ENCODE measurements at places on chromosomes 5 and 9.

DNA sequence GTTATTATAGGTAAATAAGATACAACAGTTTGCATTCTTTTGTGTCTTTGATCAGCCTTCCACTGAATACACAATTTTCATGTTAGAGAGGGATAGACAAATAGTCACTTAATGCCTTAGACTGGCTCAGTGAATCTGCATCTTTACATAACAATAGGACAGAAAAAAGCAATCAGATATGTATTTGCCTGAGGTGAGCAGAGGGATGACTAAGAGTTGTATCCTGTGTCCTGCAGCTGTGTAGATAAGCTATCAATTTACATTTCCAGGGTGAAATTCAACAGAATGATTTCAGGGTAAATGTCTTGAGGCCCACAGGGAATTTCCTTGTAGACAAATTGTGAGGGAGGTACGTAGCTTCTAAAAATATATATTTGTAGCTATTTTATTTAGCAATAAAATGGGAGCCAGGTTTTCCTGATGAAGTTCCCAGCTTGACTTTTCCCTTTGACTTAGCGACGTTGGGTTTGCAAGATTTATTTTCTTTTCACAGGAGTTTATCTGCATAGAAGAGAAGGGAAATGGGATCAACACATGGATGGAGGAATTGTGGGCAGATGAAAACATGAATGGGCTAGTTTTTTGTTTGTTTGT, 586.1 kb upstream of the CDH6 start:
- DNase-seq = no peak

DNA sequence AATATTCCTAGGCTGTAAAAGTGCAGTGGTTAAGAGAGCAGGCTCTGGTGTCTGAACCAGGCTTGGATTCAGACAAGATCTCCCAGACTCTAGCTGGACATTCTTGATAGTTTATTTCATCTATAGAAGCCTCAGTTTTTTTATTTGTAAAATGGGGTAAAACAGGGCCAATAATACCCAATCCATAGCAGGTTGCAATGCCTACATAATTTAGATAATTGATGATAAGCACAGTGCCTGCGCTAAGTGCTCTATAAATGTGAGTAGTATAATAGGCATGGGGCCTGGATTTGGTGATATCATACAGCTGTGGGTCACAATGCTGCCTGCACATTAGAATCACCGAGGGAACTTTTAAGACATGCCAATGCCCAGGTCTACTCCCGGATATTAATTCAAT, 603.5 kb downstream of the ISL1 start:
- DNase-seq = no peak

- DNase-seq = no peak
These were observed 151.4 kb upstream of the DAP start for GRCh38 chr5:10912435-10912834.

GRCh38 chr5:173872957-173873305, 15.2 kb upstream of the CPEB4 start:
- no peak for DNase-seq

- DNase-seq = no peak
These were observed 7.5 kb upstream of the GPX3 start for GRCh38 chr5:151012862-151013261.

GRCh38 chr5:145689235-145689634, 145.9 kb downstream of the PRELID2 start:
- DNase-seq = no peak

DNA sequence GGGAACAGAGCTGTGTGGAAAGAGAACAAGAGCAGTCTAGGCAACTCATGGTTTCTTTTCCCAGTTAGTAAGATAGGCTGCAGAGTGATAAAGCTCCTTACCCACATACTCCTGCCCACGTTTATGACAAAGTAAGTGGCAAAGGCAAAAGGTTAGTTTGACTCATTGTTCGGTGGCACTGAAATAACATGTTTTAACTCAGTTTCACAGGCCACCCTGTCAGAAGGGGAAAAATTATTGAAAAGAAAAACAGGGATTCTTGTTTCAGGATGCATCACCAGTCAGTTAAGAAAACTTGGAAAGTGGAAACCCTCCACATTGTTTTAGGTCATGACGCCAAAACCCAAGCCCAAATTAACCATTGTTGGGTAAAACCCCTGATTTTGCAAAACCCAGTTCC, 22.3 kb upstream of the DAB2 start:
- DNase-seq = no peak

- DNase-seq = no peak
These were observed 179.8 kb upstream of the ARRDC3 start for GRCh38 chr5:91562922-91563321.

DNA sequence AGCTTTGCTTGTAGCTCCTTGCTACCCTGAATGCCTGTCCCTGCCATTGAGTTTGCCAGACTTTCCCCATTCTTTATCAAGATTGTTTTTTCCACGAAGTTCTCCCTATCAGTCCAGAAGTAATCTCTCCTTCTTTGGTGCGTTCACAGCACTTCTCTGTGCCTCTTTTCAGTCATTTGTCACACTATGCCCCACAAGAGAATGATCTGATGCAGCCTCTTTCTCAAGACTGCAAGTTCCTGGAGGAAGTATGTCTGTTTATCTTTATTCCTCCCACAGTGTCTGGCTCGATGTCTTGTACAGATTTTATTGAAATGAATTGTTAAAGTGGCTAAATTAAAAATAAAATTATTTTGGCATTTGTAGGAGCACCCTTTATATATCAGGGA, 99.3 kb downstream of the CCDC192 start:
- no peak for DNase-seq

DNA sequence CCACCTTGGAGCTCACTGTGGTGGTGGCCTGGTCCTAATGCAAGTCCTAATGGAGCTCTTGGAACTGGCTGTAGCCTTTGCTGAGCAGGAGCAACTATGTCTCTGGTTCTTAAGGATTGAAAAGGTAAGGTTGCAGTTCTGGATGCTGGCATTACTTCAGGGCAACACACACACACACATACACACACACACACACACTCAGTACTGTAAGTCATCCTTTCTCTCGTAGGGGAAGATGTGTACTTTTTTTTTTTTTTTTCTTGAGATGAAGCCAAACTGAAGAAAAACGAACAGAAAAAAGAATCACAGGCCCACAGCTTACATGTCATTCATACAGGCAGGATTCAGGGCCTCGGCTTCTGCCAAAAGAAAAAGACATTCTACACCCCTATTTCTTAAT, 81.1 kb upstream of the RPS23 start:
- DNase-seq = no peak

GRCh38 chr5:113233606-113234005, 201.2 kb downstream of the TSSK1B start:
- no peak for DNase-seq

GRCh38 chr5:68740226-68740910, 353.4 kb upstream of the SLC30A5 start:
- DNase-seq = no peak

- no peak for DNase-seq
These were observed 34.7 kb downstream of the WHRN start for GRCh38 chr9:114470581-114470980.

- DNase-seq = peak; percentile 84
These were observed 4.0 kb upstream of the TRAF2 start for GRCh38 chr9:136882109-136882946.

DNA sequence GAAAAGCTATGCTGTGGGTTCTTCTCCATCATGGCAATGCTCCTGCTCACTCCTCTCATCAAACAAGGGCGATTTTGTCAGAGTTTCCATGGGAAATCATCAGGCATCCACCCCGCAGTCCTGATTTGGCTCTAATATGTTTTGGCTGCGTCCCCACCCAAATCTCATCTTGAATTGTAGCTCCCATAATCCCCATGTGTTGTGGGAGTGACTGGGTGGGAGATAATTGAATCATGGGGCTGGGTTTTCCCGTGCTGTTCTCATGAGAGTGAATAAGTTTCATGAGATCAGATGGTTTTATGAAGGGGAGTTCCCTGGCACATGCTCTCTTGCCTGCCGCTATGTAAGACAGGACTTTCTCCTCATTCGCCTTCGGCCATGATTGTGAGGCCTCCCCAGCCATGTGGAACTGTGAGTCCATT, 163.8 kb downstream of the GADD45G start:
- no peak for DNase-seq

DNA sequence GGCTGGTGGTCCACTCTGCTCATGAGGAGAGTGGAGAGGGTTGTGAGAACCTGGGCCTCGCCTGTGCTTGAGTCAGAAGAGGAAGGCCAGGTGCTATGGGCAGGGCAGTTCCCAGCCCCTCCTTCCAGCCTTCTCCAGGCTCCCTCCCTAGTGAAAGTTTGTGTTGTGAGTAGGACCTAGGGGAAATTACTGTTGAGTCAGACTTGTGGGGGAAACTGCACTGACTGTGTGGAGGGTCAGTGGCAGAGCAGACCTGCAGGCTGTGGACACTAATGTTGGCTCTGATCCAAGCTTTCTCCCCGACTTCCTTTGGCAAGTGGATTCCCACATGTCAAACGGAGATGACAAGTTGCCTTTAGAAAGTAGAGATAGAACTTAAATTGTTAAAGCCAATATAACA, 102.6 kb downstream of the ARHGAP26 start:
- DNase-seq = no peak

DNA sequence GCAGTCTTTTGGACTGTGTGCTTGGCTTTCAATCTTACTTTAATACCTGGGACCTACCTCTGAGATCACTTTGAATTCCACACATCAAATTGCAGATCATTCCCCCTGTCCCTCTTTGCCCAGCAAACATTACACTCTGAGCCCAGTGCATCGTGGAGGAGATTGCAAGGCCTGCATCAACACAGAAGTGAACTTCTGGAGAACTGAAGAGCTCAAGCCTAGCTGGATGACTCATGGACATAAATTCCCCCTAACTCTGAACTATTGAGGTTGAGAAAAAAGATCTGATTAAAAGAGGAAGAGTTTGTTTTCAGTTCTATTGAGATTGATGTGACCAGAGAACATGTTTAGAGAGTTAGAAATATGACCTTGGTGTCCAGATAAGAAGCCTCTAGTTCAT, 316.0 kb upstream of the DMAC1 start:
- DNase-seq = no peak

DNA sequence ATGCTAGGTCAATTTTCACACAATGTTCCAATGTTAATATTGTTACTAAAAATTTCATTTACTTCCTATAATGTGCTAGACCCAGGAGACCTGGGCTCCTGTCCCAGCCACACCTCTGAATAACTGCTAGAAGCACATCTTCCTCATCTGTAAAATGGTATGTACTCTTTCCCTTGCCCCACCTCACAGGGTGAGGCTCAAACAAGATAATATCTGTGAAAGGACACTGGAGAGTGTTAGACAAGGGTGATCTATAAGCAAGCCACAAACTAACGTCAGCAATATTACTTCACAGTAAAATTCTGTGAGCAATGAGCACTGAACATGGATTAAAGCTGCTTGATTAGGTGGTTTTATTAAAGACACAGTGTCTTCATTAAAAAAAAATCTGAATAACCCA, 186.4 kb downstream of the EPB41L4A start:
- no peak for DNase-seq

- DNase-seq = no peak
These were observed 8.0 kb downstream of the LRRC26 start for GRCh38 chr9:137161558-137162486.

- no peak for DNase-seq
These were observed 70.2 kb upstream of the AGXT2 start for GRCh38 chr5:35117967-35118366.

GRCh38 chr5:159935946-159936345, 19.7 kb downstream of the ADRA1B start:
- no peak for DNase-seq

DNA sequence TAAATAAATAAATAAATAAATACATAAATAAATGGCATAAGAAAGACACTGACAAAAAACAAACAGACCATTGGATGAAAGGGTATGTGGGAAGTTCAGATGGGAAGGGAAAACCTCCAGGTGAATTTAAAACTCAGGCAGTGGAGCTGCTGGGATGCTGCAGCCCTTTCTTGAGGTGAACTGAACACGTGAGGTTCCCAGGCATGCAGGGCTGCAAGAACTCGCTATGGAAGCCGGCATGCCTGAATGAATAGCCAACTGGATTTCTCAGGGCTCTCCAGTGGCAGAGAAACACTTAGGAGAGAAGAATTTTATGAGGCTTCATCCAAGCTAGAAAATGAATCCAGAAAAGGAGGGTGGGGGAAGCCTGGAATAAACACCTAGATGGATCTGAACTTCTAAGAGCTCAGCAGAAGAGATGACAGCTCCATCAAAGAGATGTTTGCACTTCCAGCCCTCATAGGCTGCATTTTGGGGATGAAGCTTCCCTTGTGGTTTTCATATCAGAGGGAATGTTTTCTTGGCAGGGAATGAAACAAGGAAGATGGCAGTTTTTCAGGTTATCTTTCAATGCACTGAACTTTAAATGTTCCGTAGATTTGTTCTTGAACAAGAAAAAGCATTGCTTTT, 224.2 kb upstream of the DAP start:
- DNase-seq = no peak

- DNase-seq = no peak
These were observed 58.3 kb downstream of the JAK2 start for GRCh38 chr9:5043381-5043780.

- DNase-seq = no peak
These were observed 305.1 kb downstream of the PSAT1 start for GRCh38 chr9:78601957-78602565.

DNA sequence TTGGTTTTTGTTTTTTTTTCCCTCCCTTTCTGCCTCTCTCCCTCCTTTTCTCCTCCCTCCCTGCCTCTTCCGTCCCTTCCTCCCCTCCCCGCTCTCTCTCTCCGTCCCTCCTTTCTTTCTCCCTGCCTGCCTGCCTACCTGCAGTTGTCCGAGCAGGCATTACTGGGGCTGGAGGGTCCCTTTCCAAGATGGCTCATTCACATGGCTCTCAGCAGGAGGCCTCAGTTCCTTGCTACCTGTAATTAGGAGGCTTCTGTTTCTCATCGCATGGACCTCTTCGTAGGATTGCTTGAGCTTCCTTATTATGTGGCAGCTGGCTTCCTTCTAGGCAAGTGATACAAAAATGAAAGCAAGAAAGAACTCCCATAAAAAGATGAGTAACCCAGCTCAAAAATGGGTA, 8.0 kb downstream of the RGS3 start:
- DNase-seq = no peak

GRCh38 chr5:36045895-36046294, 20.8 kb downstream of the UGT3A2 start:
- DNase-seq = no peak

DNA sequence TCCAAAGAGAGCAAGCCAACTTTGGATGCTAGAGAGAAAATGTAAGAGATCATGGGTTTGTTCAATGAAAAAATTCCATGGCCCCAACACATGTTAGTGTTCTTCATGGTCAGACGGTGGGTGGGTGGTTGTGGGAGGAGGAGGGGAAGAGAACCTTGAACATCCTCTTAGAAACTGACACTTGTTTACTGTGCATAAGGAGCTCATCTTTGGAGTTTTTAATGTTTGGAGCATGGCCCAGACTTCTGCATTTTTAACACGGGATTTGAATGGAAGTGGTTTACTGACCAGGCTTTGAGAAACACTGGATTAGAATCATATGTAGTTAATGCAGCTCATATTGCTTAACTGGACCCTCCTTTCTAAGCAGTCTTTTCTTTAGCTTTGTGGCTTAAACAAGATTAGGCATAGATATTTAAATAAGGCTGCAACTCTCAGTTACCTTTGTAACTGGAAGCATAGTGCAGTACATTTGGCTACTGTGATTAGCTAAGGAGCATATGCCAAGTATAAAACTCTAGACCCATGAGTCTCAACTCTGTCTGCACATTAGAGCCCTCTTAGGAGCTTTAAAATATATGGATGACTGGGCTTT, 60.1 kb downstream of the FOCAD start:
- DNase-seq = no peak

GRCh38 chr5:174793684-174794328, 69.4 kb downstream of the MSX2 start:
- no peak for DNase-seq

GRCh38 chr9:137167747-137168572, 1.9 kb downstream of the LRRC26 start:
- DNase-seq = no peak
